ENCODE measurements at places on chromosomes 1 and 21. TPM values are rescaled to one million over a fixed set of nuclear protein-coding genes. Genes with fewer than 3 reads are reported as not detected.

The DNAI4 gene
- 43.6 TPM for total RNA-seq

- DNase-seq, result no peak
Observed at GRCh38 chr1:242002072-242002471, 3.2 kb upstream of the MAP1LC3C start.

- DNase-seq, result no peak
Observed at GRCh38 chr1:228000416-228000815, 6.4 kb upstream of the WNT3A start.

GRCh38 chr1:157252473-157252872 is 114.3 kb upstream of the ETV3 start:
- no peak for DNase-seq

DNA sequence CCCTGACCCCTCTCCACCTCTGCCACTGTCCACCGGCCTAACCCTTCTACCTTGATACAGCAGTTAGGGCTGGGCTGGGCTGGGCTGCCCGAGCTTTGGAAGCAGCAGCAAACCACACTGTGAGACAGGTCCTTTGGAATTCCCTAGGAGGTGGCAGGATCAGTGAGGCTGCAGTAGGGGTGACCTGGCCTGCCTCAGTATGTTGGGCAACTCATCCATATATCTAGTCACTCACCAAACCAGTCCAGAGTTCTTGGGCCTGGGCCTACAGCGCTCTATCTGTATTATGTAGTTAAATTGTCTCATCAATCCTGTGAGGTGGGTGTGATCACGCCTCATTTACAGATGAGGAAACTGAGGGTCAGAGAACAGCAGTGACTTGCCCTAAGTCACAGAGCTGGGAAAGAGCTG is 13.3 kb upstream of the SYNC start:
- DNase-seq, result no peak

DNA sequence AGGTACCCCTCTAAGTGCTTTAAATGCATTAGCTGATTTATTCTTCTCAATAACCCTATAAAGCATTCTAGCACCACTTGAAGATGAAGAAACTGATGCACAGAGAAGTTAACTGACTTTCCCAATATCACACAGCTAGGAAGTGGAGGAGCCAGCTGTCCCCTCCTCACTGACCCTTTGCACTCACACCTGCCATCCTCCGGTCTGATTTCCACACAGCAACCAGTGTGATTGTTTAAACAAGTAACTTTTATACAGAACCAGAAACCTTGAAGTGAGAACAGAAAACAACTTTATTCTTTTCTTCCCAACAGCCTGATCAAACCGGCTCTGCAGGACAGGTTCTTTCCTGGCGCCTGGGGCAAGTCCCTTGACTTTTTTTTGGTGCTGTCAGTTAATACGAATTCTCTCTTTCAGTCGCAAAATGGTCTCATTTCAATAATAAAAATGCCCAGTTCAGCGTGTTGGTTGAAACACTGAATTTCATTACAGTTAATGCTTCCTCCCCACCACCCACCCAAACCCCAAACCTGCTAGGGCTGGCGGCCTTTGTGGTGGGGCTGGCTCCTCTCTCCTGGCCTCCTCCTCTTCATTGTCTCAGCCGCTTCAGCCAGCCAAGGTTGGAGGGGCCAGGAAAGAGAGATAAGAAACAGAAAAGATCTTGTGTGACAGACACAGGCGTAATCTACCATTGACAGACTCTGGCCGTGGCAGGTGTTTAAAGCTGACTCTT is 26.4 kb upstream of the EEIG2 start:
- DNase-seq, result no peak

GRCh38 chr1:59329412-59330053 is 32.6 kb downstream of the FGGY start:
- no peak for DNase-seq

DNA sequence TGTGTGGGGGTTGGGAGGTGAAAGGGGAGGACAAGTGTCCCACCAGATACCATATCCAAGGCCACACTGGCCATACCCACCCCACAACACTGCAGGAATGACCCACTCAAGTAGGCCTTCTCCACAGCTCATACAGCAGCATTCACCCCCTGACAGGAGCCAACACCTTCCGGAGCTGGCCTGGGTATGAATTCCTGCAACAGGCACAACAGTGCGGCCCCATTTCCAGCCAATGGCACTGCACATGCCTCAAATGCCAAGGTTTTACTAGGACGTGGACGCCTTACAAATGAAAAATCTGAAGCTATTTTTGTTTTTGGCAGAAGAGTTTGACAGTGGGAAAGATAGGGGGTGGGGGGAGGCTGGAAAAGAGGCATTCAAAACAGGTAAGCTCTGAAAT is 2.0 kb downstream of the KCND3 start:
- DNase-seq, result no peak

- no peak for DNase-seq
Observed at GRCh38 chr1:80989455-80989854, 811.3 kb upstream of the ADGRL2 start.

The SPRR1A gene
- not detected for total RNA-seq

The FCAMR gene
- not detected for total RNA-seq

DNA sequence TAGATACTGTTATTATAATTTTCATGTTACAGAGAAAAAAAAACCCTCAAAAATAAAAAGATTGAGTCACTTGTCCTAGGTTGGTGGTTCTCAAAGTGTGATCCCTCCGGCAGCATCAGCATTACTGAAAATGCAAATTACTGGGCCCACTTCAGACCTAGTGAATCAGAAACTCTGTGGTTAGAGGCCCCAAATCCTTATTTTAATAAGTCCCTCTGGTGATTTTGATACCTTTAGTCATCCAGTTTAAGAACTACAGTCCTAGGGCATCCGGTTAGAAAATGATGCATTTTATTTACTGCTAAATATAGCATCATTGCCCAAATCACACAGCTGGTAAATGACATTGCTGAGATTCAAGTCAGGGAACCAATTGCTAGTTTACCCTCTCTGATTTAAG is 203.7 kb upstream of the RUNX1 start:
- DNase-seq, result no peak

The CTSE gene
- 0.26 TPM for total RNA-seq

DNA sequence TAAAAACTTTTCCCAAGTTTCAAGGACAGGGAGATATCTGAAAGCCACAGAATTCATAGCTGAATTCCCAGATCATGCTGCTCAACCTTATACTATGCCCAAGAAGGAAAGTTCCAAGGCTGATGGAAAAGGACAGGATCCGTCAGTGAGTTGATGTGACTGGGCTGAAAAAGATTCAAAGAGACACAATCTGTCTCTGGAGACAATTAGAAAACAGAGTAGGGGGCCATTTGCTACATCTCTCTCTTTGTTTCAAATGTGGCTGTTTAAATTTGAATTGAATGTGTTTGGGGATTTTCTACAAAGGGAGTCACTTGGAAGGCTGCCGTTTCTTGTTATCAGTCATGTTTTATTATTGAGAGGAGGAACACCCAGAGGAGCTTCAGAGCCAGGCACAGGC is 292.6 kb downstream of the NUF2 start:
- no peak for DNase-seq

- DNase-seq, result no peak
Observed at GRCh38 chr1:173861731-173862145, 6.1 kb downstream of the GAS5 start.

The TNFRSF4 gene
- 0.48 TPM for total RNA-seq

GRCh38 chr1:209154912-209155311 is 428.6 kb upstream of the CAMK1G start:
- DNase-seq, result no peak

GRCh38 chr1:162674034-162674608 is 41.9 kb downstream of the DDR2 start:
- DNase-seq, result no peak

GRCh38 chr1:9659328-9659727 is 7.8 kb downstream of the PIK3CD start:
- DNase-seq, result no peak

DNA sequence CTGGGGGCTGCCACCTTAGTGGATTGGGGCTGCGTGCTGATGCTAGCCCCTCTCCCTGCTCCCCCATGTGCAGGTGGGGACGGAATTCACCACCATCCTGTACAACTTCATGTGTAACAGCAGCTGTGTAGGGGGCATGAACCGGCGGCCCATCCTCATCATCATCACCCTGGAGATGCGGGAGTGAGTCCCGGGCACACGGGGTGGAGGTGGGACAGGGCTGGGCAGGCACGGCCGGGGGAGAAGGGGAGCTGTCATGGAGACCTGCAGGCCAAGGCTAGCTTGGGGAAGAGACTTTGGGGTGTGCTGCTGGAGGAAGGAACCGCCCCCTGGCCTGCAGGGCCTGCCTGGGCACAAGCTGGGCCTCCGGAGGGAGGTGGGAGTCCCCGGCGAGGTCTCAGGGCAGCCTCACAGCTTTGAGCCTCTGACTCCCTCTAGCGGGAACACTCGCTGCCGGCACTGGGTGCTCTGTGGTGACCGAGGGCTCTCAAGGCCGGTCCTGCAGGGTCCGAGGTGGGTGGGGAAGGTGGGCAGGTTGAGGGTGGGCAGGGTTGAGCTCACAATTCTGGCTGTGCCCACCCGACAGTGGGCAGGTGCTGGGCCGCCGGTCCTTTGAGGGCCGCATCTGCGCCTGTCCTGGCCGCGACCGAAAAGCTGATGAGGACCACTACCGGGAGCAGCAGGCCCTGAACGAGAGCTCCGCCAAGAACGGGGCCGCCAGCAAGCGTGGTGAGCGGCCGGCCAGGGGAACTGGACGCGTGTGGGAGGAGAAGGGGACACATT is 25.0 kb upstream of the CCDC27 start:
- DNase-seq, result no peak

DNA sequence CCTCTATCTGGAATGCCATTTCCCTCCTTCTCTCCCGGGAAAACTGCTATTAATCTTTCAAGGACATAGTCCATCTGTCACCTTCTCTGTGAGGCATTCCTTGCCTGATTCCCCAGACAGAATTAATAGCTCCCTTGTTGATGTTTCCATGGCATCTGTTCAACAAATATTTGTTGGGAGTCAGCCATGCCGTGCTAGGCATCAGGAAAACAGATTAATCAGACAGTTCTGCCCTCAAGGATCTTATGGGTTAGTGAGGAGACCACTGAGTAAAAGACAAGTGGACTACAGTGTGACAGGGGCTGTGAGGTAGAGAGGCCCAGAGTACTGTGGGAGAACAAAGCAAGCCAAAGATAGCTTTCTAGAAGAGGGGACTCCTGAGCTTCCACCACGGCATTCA is 11.4 kb upstream of the MAGOH start:
- no peak for DNase-seq

DNA sequence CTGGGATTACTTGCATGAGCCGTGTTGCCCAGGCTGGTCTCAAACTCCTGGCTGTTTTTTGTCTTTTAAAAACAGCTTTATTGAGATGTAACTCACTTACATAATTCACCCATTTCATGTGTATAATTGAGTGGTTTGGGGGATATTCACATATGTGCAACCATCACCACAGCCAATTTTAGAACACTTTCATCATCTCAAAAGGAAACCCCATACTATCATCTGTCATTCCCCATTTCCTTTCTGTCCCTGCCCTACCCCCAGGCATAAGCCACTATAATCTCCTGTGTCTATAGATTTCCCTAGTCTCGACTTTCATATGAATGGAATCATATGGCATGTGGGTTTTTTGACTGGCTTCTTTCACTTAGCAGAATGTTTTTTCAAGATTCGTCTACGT is 43.3 kb downstream of the GPR137B start:
- DNase-seq, result no peak

DNA sequence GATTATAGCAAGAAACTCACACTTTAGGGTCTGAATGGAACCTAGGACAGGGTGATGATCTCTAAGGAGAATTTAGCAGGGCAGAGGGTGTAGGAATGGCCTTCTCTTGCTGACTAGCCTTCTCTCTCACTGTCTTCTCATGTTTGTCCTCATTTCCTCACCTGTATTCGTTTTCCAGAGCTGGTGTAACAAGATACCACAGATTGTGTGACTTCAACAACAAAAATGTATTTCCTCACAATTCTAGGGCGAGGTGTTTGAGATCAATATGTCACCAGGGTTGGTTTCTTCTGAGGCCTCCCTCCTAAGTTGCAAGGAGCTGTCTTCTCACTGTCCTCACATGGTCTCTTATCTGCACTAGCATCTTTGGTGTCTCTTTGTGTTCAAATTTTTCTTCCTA is 177.9 kb upstream of the C1orf87 start:
- DNase-seq, result no peak

GRCh38 chr1:185721553-185721952 is 12.6 kb upstream of the HMCN1 start:
- no peak for DNase-seq

GRCh38 chr1:212814537-212815334 is 23.0 kb downstream of the TATDN3 start:
- DNase-seq, result no peak

- no peak for DNase-seq
Observed at GRCh38 chr1:192170196-192170984, 12.1 kb downstream of the RGS18 start.

The PTGS2 gene
- 14.0 TPM for total RNA-seq

The TAGLN2 gene
- 106 TPM for total RNA-seq

The MMEL1 gene
- total RNA-seq, result 2.6 TPM

The THEM5 gene
- total RNA-seq, result not detected

DNA sequence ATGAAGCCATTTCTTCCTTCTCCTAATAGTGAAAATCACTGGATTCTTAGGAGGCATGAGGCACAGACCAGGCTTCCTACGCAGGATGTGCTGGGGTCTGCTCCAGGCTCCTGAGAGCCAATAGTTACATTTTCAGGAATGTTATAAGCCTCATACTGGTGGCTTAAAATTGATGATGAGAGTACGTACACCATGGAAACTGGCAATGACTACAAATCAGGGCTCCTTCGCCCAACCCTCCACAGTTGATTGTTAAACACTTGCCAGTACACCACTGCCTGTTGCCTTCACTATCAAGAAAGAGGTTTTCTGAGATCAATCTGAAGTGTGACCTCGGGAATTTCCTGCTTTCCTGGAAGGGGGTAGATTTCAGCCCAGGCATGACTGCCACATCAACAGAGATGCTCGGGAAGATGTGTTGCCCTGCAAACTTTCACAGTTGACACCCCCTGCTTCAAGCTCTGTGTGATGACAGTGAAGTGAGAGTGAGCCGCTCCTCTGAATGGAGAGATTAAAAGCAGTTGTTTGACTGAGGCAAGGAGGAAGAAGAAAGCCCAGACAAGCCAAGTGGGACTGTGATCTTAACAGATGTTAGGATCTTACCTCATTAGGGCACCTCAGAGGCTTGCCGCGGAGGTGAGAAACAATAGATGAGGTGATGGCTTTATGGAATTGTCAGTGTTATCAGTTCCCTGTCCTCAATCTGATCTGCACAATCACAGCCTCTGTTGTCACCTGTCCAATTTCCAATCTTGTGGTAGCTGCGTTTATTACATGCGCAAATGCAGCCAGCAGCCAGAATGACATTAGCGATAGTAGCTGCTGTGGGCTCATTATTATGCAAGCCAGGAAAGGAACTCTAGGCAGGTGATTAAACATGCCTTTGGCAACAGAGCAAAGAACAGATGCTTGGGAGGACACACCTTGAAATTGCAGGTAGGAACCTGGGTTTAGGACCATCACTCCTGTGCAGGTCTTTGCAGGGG is 277.3 kb downstream of the KAZN start:
- DNase-seq, result no peak

DNA sequence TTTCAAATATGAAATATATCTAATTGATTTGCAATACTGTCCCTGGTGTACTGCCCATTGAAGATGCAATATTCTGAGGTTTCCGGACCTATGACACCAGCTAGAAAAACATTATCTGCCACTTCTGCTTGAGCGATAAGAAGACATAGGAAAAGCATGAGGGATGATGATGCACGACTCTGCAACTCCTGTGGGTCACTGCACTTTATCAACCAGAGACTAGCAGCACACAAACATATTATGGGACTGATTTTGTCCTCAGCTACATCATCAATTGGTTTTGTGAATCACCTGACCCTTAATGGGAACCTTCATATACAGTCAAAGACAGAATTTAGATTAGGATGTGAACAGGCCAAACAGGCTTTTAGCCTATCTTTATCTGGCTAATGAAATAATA is 13.8 kb upstream of the KCNA3 start:
- no peak for DNase-seq

The HRNR gene
- total RNA-seq, result not detected
